PC-9 (cell line): ENCODE measurements at places on chromosomes 5 and 9.

DNA sequence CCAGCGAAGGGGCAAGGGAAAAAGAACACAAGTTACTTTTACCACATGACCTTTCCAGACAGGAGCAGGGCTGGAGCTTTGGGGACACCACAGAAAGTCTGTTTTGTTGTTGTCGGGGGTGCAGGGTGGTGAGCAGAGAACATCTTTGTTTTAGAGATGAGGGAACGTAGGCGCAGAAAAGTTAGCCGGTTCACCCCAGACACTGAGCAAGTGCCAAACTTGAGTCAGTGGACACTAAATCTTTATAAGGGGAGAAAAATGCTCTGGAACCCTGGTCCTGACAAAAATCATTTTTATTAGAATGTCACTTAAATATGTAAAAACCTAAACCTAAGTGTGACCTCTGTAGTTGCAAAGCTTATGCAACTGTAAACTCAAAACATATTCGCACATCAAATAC lies 126.4 kb upstream of the GAS1 start:
- no peak for DNase-seq

DNA sequence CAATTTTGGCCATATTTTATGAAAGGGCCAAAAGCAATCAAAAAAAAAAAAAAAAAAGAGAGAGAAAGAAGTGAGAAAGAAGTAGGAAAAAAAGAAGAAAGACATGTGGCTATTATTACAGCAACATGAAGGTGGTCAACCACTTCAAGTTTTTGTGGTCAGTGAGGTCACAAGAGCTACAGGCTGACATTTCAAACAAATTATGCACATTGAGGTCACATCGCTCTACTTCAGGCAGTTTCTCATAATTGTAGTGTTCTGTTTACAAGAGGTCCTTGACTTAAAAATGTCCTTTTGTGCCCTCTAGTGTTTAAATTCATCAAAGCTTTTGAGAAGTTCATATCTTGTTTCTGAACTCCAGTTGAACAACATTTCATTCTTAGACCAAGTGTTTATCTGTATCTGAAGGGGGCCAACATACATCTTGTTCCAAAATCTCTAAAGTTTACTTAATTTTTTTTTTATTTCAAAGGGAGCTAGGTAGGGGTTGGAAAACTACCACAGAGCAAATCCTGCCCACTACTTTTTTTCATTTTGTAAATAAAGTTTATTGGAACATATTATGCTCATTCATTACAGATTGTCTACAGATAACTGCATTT lies 513.1 kb downstream of the PDE4D start:
- DNase-seq = peak; percentile 12

DNA sequence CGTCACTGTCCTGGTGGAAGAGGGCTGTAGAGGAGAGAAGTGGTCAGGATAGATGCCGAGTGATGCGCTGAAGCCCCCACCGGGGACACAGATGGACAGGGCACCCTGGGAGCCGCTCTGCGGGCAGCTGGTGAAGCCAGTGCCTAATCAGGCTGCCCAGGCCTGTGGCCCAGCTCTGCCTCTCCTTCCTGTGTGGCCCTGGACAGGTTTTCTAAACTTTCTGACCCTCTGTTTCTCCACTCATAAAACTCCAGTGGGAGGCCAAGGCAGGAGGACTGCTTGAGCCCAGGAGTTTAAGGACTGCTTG lies 86.1 kb downstream of the C5orf15 start:
- DNase-seq = no peak

GRCh38 chr5:3099954-3100353 lies 348.5 kb upstream of the IRX2 start:
- DNase-seq = no peak

DNA sequence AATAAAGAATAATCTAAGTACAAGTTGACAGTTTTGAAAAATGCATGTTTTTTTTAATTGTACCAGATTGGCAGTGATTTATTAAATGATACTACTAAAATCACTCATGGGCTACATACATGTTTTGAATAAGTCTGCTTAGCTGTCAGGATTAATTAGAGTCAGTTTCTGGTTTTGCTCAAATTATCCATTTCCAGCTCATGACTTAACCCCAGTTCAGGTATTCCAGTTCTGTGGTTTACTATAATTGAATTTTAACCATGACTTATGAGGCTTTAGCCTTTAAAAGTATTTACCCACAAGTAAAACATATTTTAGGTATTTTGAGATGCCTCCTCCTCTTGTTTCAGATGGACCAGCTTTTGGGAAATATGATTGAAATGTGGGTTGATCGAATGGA lies 17.8 kb upstream of the LRRC70 start:
- no peak for DNase-seq

GRCh38 chr5:106757672-106758071 lies 913.1 kb downstream of the EFNA5 start:
- no peak for DNase-seq

- DNase-seq = no peak
These were observed 311.4 kb downstream of the TLE4 start for GRCh38 chr9:79883073-79883645.

- no peak for DNase-seq
These were observed 37.1 kb upstream of the FAT2 start for GRCh38 chr5:151628112-151628823.

DNA sequence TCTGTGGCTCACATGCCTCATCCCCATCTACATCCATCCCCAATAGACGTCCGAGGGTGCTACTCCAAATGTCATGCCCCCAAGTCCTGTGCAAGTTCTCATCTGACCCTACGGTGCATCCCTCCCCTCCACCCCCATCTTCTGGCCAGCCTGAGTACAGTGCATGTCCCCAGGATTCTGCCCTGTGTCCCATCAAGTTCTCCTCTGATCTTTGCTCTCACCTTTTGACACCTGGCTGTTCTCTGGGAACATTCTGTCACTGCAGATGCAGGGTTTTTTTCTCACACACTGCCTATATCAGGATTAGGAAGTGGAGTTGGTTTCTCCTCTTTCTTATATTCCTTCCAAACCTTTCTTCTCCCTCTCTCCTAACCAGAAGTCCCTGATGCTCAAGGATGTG lies 377.2 kb downstream of the GADD45G start:
- no peak for DNase-seq

DNA sequence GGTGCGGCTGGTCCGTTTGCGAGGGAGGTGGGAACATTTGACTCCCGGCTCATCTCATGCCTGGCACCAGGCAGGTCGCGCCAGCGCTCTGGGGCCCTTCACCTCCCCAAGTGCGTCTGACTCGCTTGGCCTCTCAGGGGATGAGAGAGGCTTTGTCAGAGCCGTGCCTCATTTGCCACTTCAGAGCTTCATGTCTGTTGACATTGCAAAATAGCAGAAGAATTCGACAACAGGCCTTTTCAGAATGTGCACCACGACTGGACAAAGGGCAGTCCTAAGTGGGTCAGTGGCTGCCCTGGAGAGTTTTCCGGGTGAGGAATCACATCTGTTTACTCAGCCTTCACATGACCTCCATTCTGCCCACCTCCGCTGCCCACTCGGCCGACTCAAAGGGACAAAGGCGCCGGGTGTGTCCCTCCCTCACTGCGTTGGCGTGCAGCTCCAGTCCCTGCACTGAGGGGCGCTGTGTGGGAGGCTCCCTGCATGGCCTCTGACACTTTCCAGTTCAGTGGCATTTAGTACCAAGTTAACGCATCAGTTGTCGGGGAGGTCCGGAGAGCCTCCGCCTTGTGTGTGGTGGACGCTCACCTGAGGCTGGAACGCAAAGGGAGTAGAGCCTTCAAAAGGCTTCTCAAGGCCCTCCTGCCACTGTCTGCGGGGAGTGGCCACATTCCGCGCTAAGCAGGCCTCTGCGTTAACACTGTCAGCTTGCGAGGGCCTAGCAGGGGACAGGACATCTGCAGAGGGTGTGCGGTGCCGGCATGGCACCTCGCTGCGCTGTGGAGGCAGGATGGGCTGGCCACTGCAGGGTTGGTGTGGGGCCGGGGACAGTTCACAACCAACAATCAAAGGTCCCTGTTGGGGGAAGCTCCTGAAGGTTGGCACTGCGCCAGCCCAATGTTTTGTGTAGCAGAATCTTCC lies 171.5 kb downstream of the NXNL2 start:
- DNase-seq = no peak

GRCh38 chr5:115236599-115236998 lies 26.1 kb downstream of the PGGT1B start:
- DNase-seq = no peak

DNA sequence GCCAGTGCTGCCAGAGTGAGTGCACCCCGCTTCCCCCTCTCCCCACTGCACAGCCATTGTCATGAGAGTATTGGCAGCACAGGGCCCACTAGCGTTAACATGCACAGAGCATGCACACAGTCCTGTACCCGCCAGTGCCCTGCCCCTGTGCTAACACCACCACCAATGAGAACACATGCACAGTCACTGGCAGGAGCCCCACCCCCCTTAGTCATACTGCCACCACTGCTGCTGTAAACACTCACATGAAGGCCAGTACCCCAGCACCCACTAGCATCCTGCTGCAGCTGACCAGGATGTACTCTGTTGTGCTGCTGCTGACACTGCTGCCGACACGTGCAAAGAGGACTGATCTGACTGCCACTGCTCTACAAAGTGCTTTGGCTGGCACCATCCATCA lies 19.5 kb upstream of the RANBP6 start:
- no peak for DNase-seq

- peak; percentile 24 for DNase-seq
These were observed 518 bp downstream of the LOX start for GRCh38 chr5:122077366-122078115.

DNA sequence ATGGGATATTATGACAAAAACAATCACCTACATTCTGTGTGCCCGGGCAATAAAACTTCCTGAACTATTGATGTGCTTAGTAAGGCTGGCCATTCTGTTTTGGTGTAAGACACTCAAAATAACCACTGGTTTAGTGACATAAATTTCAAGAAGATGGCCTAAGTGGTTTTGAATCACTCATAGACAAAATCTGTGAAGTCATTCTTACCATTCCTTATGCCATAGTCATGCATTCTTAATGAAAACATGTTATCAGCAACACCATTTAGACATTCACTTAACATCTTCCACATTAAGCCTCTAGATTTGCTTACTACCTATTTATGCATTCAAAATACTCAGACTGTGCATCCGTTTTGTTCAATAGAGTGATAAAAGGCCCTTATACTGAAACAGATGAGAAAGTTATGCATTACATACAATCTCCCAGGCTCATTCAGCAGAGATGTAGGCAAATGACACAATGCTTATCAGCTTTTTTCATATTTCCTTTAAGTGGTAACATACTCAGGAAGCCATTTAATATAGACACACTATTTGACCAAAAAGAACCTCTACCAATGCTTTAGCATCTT lies 848.8 kb upstream of the DMAC1 start:
- DNase-seq = no peak

GRCh38 chr5:42612750-42613366 lies 143.8 kb upstream of the CCDC152 start:
- DNase-seq = no peak

GRCh38 chr5:40480392-40480791 lies 199.3 kb upstream of the PTGER4 start:
- no peak for DNase-seq

DNA sequence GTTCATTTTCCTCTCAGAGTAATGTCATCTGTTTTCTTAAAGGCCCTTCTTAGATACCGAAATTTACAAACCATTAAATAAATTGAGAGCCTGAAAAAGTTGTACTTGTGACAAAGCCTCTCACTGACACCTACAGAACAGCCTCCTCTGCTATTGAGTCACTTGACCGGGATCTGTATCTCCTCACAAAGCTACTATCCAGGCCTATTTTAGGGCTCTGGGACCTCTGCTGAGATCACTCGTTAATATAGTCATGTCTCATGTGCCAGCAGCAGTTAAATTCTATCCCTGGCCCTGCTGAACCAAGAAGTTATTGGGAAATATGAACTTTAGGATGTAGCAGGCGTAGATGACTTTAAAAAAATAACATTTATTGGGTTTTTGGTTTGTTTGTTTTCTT lies 31.1 kb downstream of the FBXO38 start:
- DNase-seq = no peak

- no peak for DNase-seq
These were observed 129.3 kb upstream of the CDH6 start for GRCh38 chr5:31064215-31064614.

DNA sequence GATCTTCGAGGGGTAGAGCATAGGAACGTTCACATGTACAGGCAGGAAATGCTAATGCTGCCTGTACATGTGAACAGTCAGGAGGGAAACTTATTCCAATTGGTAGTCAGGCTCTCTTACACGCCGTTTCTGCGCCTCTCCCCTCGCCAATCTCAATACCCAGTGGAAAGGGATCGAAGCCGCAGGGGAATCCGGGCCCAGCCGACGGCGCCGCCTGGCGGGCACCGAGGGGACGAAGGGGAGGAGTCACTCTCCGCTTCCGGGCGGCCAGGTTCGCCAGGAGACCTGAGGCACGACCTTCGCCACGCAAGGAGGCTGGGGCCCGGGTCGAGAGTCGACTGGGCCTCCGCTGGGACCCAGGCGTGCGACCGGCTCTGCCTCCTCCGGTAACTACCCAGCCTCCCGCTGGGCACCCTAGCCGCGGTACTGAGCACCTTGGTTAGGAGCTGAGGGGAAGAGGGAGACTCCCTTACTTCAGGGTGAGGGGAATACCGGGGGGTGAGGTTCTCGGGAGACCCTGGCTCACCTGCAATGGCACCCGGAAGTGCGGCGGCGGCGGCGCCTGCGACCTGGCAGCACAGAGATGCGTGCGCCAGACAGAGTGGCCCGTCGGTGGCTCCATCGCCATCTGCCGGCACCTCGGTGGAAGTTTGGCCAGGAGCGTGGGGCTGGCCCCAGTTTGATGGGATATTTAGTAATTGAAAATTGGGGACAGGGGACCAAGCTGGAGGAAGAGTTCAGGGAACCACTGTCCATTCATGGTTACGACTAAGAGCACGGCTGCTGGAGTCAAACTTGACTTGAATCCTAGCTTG lies at the start of gene PIGO:
Gene PIGO (minus strand): TSS at position 557 of the 815 bp plus-strand sequence. CDS start 1,026 bp downstream, outside the sequence.
- peak; percentile 70 for DNase-seq

- DNase-seq = no peak
These were observed 197.4 kb upstream of the MAP3K1 start for GRCh38 chr5:56617998-56618397.

DNA sequence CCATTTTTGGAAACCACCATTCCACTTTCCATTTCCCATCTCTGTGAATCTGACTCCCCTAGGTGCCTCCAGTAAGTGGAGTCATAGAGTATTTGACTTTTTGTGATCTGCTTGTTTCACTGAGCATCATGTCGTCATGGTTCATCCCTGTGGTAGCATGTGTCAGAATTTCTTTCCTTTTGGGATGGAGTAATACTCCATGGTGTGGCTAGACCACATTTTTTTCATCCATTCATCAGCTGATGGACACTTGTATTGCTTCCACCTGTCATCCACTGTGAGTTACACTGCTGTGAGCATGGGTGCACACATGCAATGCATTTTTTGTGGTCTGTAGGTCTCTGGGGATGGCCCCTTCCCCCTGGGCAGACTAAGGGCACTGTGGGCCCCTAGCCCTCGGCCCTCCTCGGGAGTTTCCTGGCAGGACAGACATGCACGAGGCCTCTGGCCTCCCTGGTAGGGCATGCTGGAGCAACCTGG lies 115.9 kb downstream of the GADD45G start:
- no peak for DNase-seq
